ENCODE measurements at places on chromosomes 16 and 17.

GRCh38 chr17:73343168-73343634 lies 31.4 kb upstream of the CDC42EP4 start:
- no peak for DNase-seq

DNA sequence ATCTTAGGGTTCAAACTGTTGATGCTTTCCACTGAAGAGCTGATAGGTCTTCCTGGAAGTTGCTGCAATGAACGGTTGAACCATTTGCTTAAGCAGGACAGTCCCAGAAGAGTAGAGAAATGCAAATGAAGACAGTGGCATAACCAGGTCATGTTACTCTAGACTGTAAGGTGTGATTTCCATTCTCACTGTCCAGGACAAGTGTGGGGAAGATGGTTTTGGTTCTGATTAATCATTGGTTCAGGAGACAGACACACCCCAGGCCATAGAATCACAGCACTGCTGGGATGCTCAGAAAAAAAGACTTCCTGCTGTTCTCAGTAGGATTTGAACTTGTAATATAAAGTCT lies 34.8 kb upstream of the XYLT2 start:
- no peak for DNase-seq

GRCh38 chr17:4947010-4947410 lies 1.3 kb downstream of the PFN1 start:
- peak; percentile 22 for DNase-seq

DNA sequence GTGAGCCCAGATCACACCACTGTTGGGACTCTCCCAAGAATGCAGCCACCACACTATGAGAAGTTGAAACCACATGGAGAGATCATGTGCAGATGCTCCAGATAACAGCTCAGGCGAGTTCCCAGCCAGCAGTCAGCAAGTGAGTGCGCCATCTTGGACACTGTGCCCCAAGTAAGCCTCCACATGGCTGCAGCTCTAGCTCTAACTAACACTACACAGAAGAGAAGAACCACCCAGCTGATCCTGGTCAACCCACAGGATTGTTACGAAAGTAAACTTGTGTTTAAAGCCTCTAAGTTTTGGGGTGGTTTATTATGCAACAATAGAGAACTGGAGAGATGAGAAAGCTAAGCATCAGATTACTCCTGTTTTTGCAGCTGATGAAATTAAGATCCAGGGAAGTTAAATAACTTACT lies 25.8 kb downstream of the SLC38A7 start:
- DNase-seq, result peak; percentile 64

GRCh38 chr17:13158494-13159240 lies 140.8 kb upstream of the ELAC2 start:
- DNase-seq, result no peak

DNA sequence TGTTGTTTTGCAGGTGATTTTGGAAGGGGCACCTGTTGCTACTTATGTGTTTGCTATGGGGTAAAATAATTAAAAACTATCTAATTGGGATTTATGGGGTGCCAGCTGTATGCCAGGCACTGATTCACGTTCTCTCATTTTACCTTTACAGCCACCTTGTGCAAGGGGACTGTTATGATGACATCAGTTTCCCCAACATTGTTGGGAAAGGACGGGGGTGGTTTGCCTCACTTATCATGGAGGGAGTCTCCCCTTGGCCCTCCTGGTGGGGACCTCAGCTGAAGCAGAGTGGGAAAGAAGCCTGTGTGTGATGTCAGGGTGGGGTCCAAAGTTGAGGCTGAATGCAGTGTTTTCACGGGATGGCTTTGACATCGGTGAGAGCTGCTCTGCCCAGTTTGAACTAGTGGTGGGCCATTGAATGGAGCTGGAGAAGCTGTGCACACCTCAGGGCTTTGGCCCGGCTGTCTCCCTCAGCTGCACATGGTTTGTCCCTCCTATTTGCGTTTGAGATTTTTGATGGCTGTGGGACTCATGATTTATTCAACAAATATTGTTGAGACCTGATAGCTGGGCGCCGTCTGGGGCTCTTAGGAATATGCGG lies 36.1 kb downstream of the CMIP start:
- DNase-seq, result peak; percentile 38

- DNase-seq, result no peak
Measured at GRCh38 chr16:54164789-54165173, 121.8 kb downstream of the IRX3 start.

- no peak for DNase-seq
Measured at GRCh38 chr17:48571826-48572417, 6.2 kb downstream of the HOXB4 start.

All from inflammatory macrophage (primary cell).